SIG-M5 (cell line): ENCODE measurements at places on chromosomes 12 and 14.

- DNase-seq, result peak; percentile 49
Observed at GRCh38 chr14:55713486-55713885, 133.5 kb downstream of the KTN1 start.

DNA sequence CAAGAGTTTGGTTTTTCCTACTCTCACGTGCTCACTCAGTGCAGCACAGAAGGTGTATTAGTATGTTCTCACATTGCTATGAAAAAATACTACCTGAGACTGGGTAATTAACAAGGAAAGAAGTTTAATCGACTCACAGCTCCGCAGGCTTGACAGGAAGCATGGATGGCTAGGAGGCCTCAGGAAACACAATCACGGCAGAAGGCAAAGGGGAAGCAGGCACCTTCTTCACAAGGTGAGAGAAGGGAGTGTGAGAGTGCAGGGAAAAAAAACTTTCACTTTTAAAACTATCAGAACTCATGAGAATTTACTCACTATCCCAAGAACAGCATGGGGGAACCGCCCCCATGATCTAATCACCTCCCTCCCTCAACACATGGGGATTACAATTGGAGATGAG lies 185.8 kb upstream of the TMPO start:
- no peak for DNase-seq

GRCh38 chr12:58253663-58254062 lies 312.3 kb downstream of the ATP23 start:
- no peak for DNase-seq

DNA sequence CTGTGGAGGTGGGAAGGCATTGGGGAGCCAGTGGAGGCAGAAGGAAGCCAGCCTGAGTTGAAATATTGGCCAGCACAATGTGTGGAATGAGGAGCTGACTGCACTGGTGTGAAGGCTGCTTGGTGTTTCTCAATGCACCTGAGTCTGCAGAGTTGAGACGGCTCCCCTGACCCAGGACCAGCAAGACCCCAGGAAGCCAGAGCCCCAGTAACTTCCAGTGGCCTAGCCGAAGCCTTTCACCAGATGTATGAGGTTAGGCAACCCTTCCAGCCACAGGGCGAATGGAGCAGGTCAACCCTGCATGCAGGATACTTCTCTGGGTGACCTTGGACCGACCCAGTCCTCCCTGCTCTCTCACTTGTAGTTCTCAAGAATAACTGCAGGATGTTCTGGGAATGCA lies 12.9 kb upstream of the KRT73 start:
- DNase-seq, result no peak

DNA sequence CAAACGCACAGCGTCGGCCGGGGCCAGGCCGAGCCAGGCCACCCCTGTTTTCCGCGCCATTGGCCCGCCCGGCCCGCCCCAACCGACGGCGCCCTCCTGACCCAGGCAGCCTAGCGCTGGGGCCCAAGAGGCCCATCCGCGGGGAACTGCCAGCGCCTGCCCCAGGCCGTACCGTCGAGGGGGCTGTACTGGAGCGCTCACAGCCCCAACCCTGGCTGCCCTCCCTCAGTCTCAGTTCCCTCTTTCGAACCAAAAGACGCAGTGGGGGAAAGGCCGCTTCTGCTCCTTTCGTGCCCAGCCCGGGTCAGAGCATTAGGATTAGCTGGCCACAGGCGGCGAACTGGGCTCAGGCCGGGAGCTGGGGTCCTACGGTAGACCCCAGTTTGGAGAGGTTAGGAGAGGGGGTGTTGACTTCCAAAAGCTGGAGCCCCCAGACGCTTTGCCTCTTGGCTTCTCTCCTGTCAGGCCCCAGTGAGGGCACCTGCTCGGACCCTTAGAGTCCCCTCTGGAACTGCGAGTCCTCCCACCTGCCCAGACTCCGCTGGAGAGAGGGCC lies 1.9 kb downstream of the NKX2-1 start:
- DNase-seq, result no peak
